Right lobe of liver (tissue), 6 donors: ENCODE measurements at places on chromosomes 13 and 19.

- no peaks in the 10 kb centered on the region for H3K27me3 ChIP-seq
- no peak overlapping the region for H3K27ac ChIP-seq
- DNase-seq = peak; percentile 19
- H3K4me1 ChIP-seq = no peaks in the 10 kb centered on the region
- no peaks in the 10 kb centered on the region for H3K36me3 ChIP-seq
- H3K4me3 ChIP-seq = no peak overlapping the region
Observed at GRCh38 chr13:30679483-30680330, 55.6 kb upstream of the ALOX5AP start.

GRCh38 chr13:99980824-99981734, 505 bp upstream of the ZIC2 start:
- H3K27me3 ChIP-seq = peaks cover 22% of the 10 kb centered on the region
- H3K4me1 ChIP-seq = no peaks in the 10 kb centered on the region
- peak overlapping the region; percentile 57 for H3K4me3 ChIP-seq
- peak; percentile 60 for DNase-seq
- H3K36me3 ChIP-seq = no peaks in the 10 kb centered on the region

DNA sequence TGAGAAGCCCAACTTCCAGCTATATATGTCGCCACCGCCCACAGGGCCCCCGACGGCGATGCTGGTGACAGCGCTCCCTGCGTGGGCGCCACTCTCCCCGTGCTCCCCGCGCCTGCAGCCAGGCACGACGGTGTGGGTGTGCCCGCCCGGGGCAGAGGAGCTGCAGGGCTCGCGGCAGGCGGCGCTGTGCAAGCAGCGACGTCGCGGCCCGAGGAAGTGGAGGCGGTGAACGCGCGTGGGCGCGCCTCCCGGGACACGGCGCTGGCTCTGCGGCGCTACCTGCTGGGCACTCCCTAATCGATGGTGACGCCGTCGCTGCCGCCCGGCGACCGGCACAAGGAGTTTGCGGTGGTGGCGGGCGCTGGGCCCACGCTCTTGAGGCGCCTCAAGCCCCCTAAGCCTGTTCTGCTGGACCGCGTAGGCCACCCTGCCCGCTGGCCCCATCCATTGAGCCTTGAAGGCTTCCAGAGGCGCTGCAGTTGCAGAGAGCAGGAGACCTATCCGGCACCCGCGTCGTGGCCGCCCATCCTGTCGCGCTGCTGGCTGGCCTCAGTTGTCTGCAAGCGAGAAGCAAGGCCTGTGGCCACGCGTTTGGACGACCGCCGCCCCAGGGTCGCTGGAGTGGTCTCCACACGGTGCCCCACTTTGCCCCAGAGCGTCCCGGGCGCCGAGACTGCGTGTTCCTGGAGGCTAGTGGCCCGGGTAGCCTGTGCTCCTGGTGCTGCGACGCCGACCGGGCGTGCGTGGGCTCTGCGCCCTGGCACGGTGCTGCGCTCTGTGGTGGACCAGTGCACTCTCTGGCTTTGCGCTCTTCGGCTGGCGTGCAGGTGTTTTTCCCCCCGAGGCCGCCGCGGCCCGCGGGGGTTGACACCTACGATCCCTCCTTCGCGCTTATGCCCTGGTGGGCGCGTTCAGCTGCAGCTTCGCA, 23.1 kb downstream of the LRFN3 start:
- H3K4me3 ChIP-seq = no peak overlapping the region
- H3K36me3 ChIP-seq = no peaks in the 10 kb centered on the region
- H3K27ac ChIP-seq = no peak overlapping the region
- no peaks in the 10 kb centered on the region for H3K4me1 ChIP-seq
- peaks cover 4% of the 10 kb centered on the region for H3K27me3 ChIP-seq

GRCh38 chr19:2083174-2083854, 12.8 kb downstream of the MOB3A start:
- H3K4me1 ChIP-seq = peaks cover 2% of the 10 kb centered on the region
- H3K27me3 ChIP-seq = no peaks in the 10 kb centered on the region
- H3K36me3 ChIP-seq = peaks cover 8% of the 10 kb centered on the region
- peak overlapping the region; percentile 78 for H3K27ac ChIP-seq
- H3K4me3 ChIP-seq = no peak overlapping the region

DNA sequence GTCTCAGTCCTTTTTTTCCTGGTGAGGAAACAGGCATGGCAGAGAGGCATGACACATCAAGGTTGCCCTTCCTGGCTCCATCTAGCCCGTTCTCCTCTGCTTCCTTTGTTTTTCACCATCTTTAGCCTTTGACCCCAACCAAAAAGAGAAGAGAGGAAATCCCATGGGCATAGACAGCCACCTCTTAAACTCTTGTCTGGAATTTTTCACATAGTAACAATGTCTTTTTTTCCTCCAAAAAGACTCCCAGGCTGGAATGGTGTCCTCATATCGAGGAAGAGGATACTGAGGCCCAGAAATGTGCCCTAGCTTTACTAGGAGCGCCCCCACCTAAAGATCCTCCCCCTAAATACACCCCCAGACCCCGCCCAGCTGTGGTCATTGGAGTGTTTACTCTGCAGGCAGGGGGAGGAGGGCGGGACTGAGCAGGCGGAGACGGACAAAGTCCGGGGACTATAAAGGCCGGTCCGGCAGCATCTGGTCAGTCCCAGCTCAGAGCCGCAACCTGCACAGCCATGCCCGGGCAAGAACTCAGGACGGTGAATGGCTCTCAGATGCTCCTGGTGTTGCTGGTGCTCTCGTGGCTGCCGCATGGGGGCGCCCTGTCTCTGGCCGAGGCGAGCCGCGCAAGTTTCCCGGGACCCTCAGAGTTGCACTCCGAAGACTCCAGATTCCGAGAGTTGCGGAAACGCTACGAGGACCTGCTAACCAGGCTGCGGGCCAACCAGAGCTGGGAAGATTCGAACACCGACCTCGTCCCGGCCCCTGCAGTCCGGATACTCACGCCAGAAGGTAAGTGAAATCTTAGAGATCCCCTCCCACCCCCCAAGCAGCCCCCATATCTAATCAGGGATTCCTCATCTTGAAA, at the start of gene GDF15:
Gene GDF15, plus strand, starts transcription at position 484 of the 868 bp plus-strand sequence. Its CDS starts 32 bp downstream, at position 516.
- H3K4me3 ChIP-seq = peak within 1 kb of the TSS; percentile 66
- H3K36me3 ChIP-seq = no peaks in the 10 kb centered on the region
- DNase-seq = peak; percentile 97
- H3K27ac ChIP-seq = peak within 1 kb of the TSS; percentile 53
- H3K27me3 ChIP-seq = no peaks in the 10 kb centered on the region

DNA sequence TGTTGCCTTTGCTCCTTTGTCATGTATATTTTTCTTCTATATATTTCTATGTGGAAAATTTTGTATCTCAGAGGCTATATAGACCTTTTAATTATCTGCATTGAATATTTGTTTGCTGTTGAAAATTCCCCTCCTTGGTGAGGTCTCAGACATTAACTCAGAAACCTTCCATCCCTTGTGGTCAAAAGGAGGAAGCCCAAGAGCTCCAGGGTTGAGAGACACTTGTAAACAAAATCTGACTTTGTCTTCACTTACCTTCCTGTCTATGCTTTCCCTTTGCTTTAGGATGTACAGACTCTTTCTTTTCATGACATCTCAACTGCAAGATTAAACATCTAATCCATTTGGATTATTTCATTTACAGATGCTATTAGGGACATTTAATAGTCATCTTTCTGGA, 157.5 kb downstream of the PCDH20 start:
- no peaks in the 10 kb centered on the region for H3K27me3 ChIP-seq
- H3K27ac ChIP-seq = no peak overlapping the region
- no peaks in the 10 kb centered on the region for H3K36me3 ChIP-seq
- DNase-seq = no peak
- H3K4me1 ChIP-seq = no peaks in the 10 kb centered on the region

DNA sequence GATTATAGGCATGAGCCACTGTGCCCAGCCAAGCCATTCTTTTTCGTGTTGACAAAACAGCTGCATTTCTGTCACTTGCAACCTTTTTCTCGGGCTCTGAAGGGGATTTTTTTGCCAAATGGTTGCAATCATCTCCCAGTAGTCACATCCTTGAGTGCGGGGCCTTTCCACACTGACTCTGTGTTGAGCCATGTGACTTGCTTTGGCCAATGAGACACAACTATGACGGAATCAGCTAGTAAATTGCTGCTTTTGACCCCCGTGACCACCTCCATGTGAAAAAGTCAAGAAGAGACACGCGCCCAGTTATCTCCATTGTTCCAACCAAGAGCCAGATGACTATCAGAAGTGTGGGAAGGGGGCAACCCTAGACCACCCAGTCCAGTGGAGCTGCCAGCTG, 18.3 kb downstream of the NPHS1 start:
- no peaks in the 10 kb centered on the region for H3K27me3 ChIP-seq
- H3K4me1 ChIP-seq = no peaks in the 10 kb centered on the region
- H3K36me3 ChIP-seq = no peaks in the 10 kb centered on the region
- no peak overlapping the region for H3K4me3 ChIP-seq
- H3K27ac ChIP-seq = no peak overlapping the region

DNA sequence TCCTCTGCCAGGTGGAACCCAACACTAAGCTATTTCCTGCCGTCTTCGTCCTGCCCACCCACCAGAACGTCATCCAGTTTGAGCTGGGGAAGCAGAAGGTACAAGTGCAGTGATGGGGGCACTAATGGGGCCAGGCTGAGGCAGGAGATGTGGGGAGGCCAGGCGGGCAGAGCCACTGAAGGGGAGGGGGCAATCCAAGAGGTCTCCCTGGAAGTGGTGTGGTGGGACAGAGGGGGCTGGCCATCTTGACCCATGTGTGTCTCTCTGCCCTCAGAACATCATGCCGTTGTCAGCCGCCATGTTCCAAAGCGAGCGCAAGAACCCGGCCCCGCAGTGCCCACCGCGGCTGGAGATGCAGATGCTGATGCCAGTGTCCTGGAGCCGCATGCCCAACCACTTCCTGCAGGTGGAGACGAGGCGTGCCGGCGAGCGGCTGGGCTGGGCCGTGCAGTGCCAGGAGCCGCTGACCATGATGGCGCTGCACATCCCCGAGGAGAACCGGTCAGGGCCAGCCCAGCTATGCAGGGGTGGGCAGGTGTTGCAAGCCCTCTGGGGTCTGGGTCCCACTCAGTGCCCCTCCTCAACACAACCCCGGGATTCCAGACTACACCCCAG, 49.6 kb downstream of the RYR1 start:
- no peaks in the 10 kb centered on the region for H3K4me1 ChIP-seq
- no peaks in the 10 kb centered on the region for H3K27me3 ChIP-seq
- H3K4me3 ChIP-seq = no peak overlapping the region

GRCh38 chr19:18135712-18136584, 17.0 kb upstream of the PIK3R2 start:
- peaks cover 4% of the 10 kb centered on the region for H3K36me3 ChIP-seq
- no peak overlapping the region for H3K4me3 ChIP-seq
- H3K27ac ChIP-seq = peak overlapping the region; percentile 39
- DNase-seq = peak; percentile 95

GRCh38 chr13:105087945-105088344, 1447.5 kb downstream of the EFNB2 start:
- H3K27ac ChIP-seq = no peak overlapping the region
- H3K27me3 ChIP-seq = no peaks in the 10 kb centered on the region
- DNase-seq = no peak
- H3K36me3 ChIP-seq = no peaks in the 10 kb centered on the region
- no peaks in the 10 kb centered on the region for H3K4me1 ChIP-seq

GRCh38 chr13:20633802-20634201, 66.8 kb downstream of the IFT88 start:
- peaks cover 3% of the 10 kb centered on the region for H3K36me3 ChIP-seq
- DNase-seq = no peak
- no peaks in the 10 kb centered on the region for H3K4me1 ChIP-seq
- no peaks in the 10 kb centered on the region for H3K27me3 ChIP-seq

GRCh38 chr19:39098365-39099269, 14.4 kb downstream of the ACP7 start:
- no peak overlapping the region for H3K4me3 ChIP-seq
- H3K27me3 ChIP-seq = no peaks in the 10 kb centered on the region
- DNase-seq = no peak
- H3K4me1 ChIP-seq = no peaks in the 10 kb centered on the region
- H3K36me3 ChIP-seq = no peaks in the 10 kb centered on the region

DNA sequence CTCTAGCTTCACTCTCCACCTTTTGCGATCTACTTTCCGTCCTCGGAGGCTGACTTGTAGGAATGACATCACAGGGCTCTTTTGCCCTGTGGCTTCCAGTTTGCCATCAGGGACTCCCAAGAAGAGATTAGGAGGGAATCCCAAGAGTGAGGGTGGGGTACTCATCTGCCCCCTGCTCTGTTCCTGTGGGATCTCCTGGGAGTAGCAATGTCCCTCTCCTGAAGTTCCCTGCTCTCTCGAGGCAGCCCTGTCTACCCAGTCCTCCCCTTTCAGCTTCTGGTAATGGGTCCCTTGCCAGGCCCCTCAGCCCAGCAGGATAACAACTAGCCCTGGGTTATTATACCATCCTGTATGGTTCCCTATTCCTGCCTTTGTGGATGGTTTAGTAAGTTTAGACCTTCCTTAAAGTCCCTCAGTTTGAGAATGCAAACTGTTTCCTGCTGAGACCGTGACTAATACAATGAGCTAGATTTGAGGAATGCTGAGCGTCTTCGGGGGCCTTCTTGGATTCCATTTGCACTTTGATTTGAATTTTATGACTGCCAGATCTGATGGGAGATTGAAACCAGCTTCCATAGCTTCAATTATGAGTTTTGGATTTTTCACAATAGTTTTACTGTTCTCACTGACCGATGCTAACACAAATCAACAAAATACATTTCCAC, 73.7 kb upstream of the IPO5 start:
- H3K27ac ChIP-seq = no peak overlapping the region
- no peaks in the 10 kb centered on the region for H3K36me3 ChIP-seq
- no peaks in the 10 kb centered on the region for H3K27me3 ChIP-seq
- H3K4me1 ChIP-seq = no peaks in the 10 kb centered on the region
- DNase-seq = no peak

GRCh38 chr13:110546926-110547325, 14.6 kb downstream of the RAB20 start:
- peak; percentile 83 for DNase-seq
- no peaks in the 10 kb centered on the region for H3K36me3 ChIP-seq
- H3K27me3 ChIP-seq = no peaks in the 10 kb centered on the region
- H3K27ac ChIP-seq = peak overlapping the region; percentile 19

- H3K4me1 ChIP-seq = no peaks in the 10 kb centered on the region
- H3K27ac ChIP-seq = no peak overlapping the region
- DNase-seq = no peak
- H3K4me3 ChIP-seq = no peak overlapping the region
Observed at GRCh38 chr19:56223481-56223880, 21.4 kb downstream of the ZSCAN5C start.

DNA sequence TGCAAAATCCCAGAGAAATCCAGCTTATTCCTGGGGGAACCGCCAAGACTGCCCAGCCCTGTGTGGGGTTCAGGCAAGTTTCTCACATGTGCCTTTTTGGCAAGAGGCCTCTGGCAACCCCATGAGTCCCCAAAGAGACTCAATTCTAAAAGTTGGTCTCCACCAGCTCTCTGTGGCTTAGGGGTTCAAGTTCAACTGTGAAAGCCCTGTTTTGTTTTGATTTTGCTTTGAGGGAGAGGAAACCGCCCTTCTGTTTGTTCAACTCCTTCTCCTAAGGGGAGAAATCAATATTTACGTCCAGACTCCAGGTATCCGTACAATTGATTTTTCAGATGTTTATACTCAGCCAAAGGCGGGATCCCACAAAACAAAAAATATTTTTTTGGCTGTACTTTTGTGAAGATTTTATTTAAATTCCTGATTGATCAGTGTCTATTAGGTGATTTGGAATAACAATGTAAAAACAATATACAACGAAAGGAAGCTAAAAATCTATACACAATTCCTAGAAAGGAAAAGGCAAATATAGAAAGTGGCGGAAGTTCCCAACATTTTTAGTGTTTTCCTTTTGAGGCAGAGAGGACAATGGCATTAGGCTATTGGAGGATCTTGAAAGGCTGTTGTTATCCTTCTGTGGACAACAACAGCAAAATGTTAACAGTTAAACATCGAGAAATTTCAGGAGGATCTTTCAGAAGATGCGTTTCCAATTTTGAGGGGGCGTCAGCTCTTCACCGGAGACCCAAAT, 583 bp upstream of the LDLR start:
- peak; percentile 67 for DNase-seq
- peak overlapping the region; percentile 97 for H3K4me3 ChIP-seq
- H3K27ac ChIP-seq = peak overlapping the region; percentile 97
- peaks cover 12% of the 10 kb centered on the region for H3K36me3 ChIP-seq
- no peaks in the 10 kb centered on the region for H3K27me3 ChIP-seq
